ENCODE measurements at places on chromosomes 16 and 17.

- DNase-seq: no peak
These were observed 62.6 kb downstream of the ZFHX3 start for GRCh38 chr16:72985148-72985941.

DNA sequence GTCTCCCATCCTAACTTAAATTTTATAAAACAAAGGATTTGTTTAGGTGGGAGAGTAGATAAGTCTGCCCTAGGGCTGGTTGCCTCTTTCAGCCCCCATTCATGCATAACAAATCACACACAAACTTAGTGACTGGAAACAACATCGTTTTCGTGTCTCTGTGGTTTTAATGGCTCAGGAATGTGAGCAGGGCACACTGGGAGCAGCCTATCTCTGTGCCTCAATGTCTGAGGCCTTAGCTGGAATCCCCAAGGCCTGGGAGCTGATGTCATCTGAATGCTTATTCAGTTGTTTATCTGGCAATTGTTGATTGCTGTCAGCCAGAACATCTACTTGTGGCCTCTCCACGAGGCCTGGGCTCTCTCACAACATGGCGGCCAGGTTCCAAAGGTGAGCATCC lies 101.9 kb upstream of the HSBP1 start:
- DNase-seq: peak; percentile 97

DNA sequence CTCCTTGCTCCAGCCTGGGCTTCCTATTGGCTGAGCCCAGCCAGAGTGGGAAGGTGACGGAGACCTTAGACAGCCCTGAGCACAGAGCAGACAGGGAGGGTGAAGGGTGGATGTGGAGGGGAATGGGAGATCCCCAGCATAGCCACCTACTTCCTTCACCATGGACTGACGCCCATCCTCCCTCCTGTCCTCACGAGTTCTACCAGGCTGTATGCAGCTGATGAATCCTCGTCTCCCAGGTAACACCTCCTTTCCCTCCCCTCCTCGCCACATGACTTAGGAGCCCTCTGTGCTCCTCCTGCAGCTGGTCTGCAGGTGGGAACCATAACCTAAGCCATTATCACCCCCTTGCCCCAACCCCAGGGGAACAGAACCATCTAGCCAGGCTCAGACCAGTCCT lies 9.0 kb upstream of the CRHR1 start:
- peak; percentile 58 for DNase-seq

DNA sequence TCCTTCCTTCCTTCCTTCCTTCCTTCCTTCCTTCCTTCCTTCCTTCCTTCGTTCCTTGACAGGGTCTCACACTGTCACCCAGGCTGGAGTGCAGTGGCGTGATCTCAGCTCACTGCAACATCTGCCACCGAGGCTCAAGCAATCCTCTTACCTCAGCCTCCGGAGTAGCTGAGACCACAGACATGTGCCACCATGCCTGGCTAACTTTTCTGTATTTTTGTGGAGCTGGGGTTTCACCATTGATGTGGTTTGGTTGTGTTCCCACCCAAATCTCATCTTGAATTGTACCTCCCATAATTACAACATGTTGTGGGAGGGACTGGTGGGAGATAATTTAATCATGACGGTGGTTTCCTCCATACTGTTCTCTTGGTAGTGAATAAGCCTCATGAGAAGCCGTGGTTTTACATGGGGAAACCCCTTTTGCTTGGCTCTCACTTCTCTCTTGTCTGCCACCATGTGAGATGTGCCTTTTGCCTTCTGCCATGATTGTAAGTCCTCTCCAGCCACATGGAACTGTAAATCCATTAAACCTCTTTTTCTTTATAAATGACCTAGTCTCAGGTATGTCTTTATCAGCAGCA lies 90.3 kb upstream of the MPHOSPH6 start:
- no peak for DNase-seq

DNA sequence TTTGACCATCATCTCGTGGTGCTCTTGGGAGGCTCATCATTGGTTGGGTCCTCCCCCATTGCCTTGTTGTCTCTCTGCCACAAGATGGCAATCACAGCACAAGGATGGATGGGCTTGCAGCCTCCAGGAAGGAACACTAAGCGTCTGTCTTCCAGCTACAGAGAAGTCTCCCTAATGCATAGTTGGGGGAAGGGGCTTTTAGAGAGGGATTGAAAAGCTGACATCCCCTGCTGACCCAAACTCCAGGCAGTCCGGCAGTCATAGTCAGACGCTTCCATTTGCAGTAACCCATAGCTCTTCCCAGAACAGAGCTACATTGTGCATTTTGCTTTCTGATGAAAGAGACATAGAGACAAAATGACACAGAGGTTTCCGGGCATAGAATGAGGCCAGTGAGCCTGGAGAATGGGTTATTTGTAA lies 111.4 kb downstream of the UTP18 start:
- DNase-seq: peak; percentile 77

DNA sequence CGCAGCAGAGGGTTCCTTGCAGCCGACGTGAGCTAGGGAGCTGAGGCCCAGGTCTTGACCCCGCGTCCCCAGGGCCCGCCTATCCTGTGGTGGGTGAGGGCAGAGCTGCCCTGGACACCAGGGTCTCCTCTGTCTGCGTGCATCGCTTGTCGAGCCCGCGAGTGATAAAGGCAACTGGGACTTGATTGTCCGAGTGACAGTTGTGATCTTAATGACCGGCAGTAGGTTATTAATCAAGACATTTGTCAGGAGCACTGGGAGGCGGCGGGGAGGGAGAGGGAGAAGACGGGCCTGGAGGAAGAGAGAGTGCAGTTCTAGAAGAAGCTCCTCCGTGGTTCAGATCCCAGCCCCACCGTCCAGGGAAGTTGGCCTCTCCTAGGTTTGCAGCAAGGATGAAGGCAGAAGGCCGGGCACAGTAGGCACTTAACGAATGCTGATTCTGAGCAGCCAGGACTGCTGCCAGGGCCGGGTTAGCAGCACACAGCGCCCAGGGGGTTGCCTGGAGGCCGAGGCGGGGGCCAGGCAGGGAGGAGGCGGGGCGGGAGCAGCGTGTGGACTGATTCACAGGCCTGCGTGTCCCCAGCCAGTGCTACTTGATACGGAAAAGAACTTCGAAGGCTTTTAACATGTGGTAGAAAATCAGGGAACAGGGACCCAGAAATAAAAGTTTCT lies 11.3 kb upstream of the GSE1 start:
- no peak for DNase-seq
